ENCODE measurements at places on chromosomes 7 and 10. TPM values are rescaled to one million over a fixed set of nuclear protein-coding genes. Genes with fewer than 3 reads are reported as not detected.

- peak; percentile 73 for DNase-seq
Measured at GRCh38 chr10:93991596-93992284, 2.0 kb upstream of the PLCE1 start.

Gene SKIDA1
- total RNA-seq, result 3.9 TPM

Gene SLC39A12
- not detected for total RNA-seq

GRCh38 chr7:22793593-22794462 lies 28.8 kb downstream of the TOMM7 start:
- DNase-seq, result no peak

- no peak for DNase-seq
Measured at GRCh38 chr10:83965473-83965872, 173.8 kb upstream of the GHITM start.

Gene PRDX3
- 162 TPM for total RNA-seq

DNA sequence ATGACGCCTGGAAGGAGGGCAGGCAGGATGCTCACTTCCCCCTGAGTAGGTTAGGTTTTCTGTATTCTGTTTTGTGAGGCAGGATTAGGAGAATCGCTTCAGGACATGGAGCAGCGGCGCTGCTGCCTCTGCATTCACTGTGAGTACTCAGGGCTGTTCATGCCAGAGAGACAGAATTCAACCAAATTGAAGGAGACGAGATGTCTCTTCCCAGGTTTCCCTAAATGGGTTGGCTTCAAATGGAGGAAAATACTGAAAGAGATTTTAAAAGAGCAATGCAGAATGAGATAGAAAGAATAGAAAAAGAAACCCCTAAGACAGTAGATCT lies 21.9 kb upstream of the CNPY1 start:
- DNase-seq, result no peak

GRCh38 chr7:111085356-111085755 lies 5.6 kb upstream of the LRRN3 start:
- no peak for DNase-seq

Gene LRRC18
- total RNA-seq, result not detected

Gene GRID1
- total RNA-seq, result 1.1 TPM

GRCh38 chr7:80740778-80741545 lies 102.5 kb downstream of the CD36 start:
- no peak for DNase-seq

Gene ADAM8
- total RNA-seq, result 0.36 TPM

- DNase-seq, result no peak
Measured at GRCh38 chr7:13745530-13745929, 243.9 kb downstream of the ETV1 start.

DNA sequence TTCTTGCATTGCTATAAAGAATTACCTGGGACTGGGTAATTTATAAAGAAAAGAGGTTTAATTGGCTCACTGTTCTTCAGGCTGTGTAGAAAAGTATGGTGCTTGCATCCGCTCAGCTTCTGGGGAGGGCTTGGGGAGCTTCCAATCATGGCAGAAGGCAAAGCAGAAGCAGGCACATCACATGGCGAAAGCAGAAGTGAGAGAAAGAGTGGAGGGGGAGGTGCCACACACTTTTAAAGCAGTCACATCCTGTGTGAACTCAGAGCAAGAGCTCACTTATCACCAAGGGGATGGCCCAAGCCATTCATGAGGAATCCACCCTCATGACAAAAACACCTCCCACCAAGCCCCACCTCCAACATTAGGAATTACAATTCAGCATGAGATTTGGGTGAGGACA lies 303.5 kb downstream of the OTUD1 start:
- no peak for DNase-seq

GRCh38 chr10:68598978-68599770 lies 39.0 kb downstream of the TET1 start:
- peak; percentile 75 for DNase-seq

- DNase-seq, result no peak
Measured at GRCh38 chr10:14601872-14602725, 172.6 kb downstream of the FAM107B start.

GRCh38 chr10:77763453-77764430 lies 126.1 kb upstream of the KCNMA1 start:
- no peak for DNase-seq

DNA sequence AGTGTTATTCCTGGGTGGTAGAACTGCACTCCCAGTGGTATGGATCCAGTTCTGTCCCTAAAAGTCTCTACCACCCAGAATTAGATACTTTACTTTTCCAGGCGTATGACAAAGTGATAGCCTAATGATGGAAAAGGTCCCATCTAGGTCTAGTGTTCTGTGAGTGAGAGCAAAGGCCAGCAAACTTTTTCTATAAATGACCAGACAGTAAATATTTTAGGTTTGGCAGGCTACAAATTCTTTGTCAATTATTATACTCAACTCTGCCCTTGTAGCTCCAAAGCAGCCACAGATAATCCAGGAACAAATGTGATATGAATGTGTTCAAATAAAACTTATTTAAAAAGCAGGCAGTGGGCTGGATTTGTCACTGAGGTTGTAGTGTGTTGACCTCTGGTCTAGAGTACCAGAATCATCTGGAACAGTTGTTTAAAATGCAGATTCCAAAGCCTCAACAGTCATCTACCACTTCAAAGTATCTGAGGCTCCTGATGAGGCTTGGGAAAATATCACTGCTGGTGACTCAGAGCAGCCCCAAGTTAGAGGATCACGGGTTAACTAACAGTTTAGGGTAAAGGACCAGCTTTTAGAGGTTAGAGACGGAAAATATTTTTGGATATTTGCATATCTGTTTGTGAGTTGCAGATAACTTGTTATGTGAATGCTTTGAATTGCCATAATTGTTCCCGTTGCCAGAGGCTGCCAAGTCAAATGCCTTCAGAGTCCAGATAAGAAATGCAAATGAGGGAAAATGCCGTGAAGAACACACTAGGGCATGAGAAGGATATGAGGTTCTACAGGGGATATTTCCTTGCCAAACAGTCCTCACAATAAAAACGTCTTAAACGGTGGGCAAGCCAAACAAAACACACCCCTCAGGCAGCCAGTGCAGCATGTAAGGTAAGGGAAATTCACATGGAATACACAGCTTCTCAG lies 19.4 kb downstream of the NRAP start:
- no peak for DNase-seq

- no peak for DNase-seq
Measured at GRCh38 chr7:129559564-129559963, 52.0 kb upstream of the NRF1 start.

DNA sequence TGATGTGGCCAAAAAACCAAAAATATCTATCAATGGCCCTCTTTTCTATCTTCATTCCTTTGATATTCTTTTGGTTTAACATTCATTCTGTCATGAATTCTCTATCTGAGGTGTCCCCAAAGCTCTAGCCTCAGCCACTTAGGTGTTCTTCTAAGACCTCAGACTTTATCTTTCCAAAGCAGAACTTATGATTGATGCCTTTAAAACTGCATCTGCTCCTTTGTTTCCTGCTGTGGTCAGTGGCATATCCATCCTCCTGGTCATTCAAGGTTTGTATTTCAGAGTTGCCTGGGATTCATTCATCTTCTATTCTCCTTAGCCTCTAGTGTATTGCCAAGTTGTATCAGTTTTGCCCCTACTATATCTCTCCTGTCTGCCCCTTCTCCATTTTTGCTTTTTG lies 30.6 kb downstream of the FHIP2A start:
- DNase-seq, result no peak

GRCh38 chr7:148921189-148921588 lies 37.1 kb upstream of the EZH2 start:
- DNase-seq, result no peak

DNA sequence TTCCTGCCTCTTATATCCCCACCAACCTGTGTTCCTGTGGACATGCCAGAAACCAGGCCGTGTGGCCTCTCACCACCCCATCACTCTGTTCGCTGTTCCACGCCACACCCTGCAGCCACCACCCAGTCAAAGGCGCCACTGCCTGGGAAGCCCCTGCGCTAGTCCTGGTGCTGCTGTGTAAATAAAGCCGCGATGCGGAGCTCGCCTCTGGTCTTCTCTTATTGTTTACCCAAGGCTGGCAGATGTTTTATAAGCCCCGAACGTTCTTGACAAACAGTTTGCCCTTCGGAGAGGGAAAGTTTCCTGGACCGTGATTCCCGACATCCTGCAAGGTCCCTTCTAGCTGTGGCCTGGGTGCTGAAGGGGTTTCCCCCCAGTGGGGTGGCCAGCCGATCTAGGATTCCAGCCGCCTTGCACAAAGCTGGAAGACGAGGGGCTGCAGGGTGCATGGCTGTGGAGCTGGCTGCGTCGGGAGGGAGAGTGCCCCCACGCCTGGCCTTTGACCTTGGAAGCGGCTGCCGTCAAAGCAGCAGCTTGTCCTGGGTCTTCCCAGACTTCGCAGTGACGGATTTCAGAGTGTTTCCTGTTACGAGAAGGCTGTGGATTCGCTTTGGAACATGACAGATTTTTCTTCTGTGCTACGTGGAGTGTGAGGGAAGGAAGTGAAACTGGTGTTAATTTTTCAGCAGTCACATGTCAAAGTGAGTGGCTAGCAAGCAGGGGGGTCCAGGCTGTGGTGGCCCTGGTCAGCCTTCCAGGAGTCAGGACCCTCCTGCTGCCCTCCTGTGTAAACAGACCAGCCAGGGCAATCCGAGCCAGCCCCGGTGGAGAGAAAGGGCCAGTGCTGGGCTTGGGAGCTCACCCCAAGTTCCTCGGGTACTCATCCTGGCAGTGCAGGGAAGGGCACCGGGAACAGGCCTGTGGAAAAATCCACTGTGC lies 61.6 kb downstream of the LHPP start:
- DNase-seq, result peak; percentile 71

DNA sequence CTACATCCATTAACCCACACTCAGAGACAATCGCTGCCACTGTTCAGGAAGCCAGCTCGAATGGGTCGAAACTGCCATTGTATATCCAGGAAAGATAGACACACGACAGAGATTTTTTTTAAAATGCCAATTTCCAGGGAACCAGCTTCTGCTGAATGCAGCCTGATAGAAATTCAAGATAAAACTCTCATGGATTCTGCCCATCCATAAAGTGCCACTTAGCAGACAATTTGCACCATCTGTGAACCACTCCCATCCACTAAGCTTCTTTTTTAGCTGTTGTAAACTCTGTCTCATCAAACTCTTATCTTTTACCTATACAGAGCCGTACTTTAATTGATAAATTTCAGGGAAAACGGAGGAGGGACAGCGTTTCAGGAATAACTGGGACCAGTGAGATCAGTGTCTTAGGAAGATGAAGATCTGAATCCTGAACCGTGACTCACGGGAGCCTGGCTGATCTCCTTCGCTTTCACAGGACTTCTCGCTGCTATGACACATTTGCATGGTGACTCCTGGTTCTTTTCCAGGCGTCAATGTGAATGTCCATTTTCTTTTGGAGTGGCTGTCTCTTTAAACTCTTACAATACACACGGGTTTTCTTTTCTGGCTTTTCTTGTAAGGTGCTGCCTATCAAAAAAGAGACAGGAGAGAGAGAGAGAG lies 103.4 kb downstream of the FAM204A start:
- DNase-seq, result no peak

DNA sequence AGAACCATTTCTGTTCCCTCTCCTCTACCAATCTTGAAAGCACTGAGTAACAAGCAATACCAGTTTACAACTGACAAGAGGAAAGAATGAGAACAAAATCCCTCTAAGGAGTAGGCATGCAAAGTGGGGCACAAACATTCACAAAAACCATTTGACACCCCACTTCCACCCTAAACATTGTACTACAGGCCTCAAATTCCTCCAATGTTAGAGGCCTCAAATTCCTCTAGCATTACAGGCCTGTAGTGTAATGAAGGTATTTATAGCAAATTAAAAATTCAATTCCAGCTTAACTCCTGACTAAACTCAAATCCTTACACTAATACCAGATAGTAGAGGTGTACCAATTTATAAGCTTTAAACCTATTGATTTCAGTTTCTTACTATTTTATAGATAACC lies 85.4 kb downstream of the SIRT1 start:
- no peak for DNase-seq

Gene GPER1
- total RNA-seq, result 15.8 TPM
